Peyer's patch (tissue), 4 donors: ENCODE measurements at places on chromosomes 11 and 22.

GRCh38 chr11:118913411-118914125 is 12.2 kb downstream of the BCL9L start:
- peak; percentile 53 for DNase-seq

- DNase-seq = peak; percentile 59
Measured at GRCh38 chr11:64864473-64865285, 13.7 kb downstream of the EHD1 start.

GRCh38 chr22:26197425-26197824 is 28.2 kb downstream of the SEZ6L start:
- DNase-seq = no peak

DNA sequence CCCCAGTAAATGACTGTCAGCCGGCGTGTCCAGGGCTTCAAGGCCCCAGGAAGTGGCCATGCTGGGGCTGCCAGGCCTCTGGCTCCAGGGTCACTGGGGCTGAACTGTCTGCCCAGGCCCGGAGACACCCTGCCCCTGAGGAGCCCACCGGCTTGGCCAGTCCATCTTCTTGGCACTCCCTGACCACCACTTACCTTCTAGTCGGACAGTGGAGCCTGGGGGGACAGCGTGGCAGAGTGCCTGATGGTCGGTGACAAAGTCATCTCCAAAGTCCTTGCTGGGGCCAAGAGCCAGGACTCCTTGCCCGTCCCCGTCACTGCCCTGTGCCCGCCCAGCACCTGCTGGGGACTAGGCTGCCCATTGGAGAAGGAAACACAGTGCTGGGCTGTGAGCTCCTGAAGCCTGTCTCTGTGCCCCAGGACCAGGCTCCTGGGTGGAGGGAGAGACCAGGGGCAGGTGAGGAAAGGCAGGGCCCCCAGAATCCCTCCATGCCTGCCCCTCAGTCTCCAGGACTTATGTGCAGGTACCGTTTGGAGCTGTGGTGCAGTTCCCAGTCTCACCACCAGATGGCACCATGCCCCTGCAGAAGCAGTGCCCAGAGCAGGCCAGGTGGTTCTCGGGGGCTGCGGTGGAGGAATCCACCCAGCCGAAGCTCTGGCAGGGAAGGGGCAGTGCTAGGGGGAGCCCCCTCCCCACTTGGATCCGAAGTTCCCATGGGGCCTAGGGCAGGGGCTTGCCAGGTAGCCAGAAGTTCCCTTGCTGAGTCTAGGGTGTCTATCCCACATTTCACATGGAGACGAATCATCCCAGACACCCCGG is 6.0 kb upstream of the CCDC188 start:
- DNase-seq = peak; percentile 95

DNA sequence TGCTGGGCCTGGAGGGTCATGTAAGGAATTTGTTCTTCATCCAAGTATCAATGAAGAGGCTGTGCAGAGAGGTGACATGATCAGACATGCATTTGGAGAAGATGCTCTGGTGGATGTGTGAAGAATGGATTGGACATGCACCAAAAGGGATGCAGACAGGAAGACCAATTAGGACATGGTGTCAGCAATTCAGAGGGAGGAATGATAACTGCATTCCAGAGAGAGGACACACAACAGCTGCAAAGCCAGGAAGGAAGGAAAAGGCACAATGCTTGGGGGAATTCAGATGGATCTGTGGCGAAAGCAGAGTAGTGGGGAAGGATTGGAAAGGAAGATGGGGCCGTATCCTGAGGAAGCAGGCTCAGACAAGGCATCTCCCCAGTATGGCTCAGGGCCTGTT is 5.2 kb upstream of the ARRB1 start:
- no peak for DNase-seq

GRCh38 chr22:50339945-50340879 is 2.9 kb upstream of the PPP6R2 start:
- no peak for DNase-seq

DNA sequence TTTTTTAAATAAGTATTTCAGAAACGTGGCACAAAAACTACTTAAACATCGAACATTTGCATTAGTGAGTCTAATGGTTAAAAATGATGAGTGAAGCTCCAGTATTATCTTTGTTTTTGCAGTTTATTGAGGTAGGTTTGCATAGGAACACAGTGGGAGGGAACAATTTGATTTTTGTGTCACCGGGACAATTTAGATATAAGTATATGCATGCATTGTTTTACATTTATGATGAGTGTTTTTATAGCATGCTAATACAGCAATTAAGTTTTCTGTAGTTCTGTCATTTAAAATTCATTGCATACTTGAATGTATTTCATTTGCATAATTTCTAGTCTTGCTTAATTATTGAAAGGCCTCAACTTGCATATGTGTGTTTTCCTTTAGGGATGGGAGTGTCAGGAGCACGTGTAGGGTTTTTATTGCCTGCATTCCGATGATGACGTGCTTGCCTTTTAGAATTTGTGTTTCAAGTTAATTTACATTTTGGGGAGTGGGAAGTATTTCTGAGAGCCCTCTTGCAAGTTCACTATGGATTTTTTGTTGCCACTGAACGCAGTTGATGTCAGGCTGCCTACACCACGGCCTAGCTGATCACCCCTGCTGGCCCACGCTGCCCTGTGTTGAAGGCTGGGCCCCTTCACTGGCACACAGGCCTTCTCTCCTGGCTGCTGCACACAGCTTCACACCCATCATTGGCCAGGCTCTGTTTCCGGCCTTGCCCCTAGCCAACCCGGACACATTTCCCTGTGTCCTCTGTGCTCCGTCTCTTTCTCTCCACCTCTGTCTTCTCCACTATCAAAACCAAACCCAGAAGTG is 120.9 kb downstream of the TBC1D22A start:
- DNase-seq = no peak

DNA sequence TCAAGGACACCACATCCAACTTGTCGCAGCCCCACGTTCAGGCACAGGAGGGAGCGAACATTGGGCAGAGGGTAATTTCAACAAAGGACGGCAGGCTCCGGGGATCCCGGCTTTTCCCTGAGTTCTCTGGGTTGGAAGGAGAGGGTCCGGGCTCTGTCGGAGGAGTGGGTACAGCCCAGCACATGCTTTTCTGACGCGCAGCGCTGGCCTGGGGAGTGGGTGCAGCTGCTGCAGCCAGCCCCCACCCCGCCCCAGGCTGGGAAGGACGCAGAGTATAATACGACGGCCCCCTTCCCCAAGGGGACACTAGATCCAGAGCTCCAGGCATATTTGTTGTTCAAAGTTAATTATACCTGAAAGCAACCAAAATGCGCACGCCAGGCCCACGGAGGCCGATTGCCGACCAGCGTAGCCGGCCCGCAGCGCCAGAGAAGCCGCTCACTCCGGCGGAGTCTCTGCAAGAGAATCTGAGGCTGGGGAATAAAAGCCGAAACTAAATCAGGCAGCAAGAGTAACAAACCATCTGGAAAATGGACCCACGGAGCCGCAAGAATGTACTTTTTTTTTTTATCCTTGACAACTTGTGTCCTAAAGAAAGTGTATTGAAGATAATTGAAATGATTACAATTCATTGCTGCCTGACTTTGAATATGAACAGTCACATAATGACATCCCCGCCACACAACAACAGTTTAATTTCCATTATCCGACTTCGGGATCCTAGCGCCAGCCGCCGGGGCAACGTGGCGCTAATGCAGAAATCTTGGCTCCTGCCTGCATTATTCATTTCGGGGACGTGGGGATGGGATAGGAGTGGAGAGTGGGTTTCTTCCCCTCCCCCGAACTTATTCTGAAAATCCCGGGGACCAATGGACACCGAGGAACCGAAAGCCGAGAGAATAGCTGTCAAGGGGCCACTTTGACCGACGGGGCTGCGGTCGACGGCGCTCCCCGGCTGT is 14.0 kb upstream of the PAX6 start:
- peak; percentile 41 for DNase-seq

- peak; percentile 88 for DNase-seq
Measured at GRCh38 chr11:17542249-17542648, 2.0 kb downstream of the USH1C start.

DNA sequence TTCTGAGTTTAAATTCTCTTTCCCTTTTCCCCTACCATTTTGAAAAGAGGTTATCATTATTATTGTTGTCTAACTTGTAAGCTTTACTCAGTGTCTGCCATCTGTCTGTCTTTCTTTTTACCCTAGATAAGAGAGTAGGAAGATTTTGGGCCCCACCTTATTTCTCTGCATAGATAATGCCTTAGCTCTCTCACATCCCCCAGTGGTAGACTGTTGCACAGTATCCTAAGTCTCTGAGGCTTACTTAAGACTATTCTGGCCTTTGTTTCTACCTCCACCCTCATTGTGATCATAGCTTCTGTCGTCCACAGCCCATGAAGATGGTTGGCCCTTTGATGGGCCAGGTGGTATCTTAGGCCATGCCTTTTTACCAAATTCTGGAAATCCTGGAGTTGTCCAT is 3.6 kb upstream of the OR51L1 start:
- DNase-seq = no peak

DNA sequence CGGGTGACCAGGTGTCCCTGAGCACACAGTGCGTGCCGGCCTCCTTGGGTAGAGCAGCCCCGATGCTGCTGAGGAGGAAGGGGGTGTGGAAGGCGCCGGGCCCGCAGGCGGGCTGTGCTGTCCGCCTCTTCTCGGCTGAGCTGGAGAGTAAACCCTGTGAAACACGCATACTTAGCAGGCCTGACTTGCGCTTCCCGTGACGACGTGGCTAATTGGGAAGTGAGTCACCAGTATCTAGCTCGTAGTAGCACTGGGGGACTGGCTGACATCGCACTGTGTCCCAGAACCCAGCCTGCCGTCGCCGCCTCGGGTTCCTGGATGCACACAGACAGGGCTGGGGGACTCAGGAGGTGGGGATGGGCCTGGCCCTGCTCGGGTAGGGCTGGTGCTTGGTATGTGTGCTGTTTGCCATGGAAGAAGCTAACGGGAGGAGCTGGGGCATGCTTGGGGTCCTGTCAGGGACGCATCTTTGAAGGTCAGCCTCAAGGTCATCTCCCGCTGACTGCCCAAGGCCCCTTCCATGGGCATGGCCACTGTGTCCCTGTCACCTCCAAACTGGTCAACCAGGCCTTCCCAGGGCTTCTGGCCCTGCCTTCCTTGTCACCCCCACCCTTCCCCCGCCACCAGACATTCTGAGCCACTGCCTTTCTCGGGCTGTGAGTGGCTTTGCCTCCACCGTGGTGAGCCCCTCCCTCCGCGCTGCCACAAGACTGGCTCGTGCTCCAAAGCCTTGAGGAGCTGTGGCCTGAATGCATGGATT is 1327.0 kb downstream of the BRD1 start:
- no peak for DNase-seq

GRCh38 chr11:45252134-45252856 is 33.8 kb downstream of the SYT13 start:
- DNase-seq = peak; percentile 88

DNA sequence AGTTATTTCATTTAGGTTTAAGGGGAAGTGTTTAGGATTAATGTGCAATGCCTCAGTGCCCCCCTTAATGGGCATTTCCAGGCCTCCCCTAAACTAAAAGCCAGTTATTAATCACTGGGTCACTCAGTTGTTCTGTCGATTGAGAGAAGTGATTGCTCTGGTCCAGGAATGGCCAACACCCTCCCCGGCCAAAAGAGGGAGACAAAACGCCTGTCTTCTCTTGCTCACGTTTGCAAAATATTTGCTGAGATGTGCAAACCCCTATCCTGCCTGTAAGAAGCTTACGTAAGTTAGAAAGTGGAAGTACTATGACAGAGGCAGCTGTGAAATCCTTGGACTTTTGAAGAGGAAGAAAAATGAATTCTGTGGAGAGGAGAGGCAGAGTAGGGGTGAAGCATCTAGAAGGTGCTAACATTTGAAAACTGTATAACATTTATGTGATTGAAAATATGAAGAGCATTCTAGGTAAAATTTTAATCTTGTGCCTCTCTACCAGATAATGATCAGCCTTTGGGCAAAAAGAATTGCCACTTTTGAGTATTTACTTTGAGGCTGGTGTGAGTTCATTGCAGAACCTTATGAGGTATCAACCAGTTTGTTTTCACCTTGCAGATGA is 37.7 kb downstream of the NTM start:
- peak; percentile 50 for DNase-seq

DNA sequence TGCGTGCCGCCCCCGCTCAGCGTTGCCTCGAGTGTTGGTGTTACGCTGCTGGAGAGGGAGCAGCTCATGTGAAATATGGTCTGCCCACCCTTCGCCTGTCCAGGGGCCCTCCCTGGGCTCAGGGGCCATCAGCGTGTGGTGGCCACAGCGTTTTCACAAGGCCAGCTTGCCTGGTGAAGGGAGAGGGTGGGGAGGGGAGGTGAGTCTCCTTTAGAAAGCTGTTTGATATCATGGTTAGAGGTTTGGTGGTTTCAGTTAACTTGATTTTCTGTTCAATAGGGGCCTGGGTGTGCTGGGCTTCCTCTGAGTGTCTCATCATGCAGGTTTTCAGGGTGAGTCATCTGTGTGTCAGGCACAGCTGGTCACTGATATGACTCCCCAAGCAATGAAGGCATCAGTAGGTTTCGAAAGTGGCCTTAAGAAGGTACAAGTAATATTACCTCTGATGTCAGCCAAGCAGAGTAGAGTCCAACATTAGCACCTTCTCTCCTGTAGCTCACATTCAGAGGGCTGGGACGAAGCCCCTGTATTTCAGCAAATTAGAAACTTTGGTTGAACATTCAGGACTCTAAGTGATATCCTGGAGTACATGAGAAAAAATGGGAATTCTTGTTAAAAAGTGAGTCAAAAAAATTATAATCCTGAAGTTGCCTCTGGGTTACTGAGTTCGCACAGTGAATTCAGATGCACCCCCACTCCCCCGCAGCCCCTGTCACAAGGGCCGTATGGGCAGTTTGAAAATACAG is 172.5 kb downstream of the TBC1D22A start:
- DNase-seq = peak; percentile 83

- DNase-seq = no peak
Measured at GRCh38 chr11:45816614-45817013, 11.7 kb downstream of the SLC35C1 start.

DNA sequence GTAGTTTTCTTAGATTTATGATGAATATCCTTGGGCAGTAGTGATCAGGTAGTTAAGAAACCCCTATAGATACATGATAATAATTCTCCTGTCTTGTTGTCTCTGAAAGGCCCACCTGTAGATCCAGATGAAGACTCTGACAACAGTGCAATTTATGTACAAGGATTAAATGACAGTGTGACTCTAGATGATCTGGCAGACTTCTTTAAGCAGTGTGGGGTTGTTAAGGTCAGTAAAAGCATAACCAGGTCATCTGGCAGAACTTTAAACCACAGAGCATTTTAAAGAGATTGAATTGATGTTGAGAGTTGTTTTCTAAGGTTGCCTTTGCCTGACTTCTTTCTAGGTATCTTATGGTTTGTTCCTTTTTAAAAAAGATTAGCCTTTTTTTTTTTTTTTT is 14.1 kb upstream of the GAS2L1 start:
- no peak for DNase-seq

DNA sequence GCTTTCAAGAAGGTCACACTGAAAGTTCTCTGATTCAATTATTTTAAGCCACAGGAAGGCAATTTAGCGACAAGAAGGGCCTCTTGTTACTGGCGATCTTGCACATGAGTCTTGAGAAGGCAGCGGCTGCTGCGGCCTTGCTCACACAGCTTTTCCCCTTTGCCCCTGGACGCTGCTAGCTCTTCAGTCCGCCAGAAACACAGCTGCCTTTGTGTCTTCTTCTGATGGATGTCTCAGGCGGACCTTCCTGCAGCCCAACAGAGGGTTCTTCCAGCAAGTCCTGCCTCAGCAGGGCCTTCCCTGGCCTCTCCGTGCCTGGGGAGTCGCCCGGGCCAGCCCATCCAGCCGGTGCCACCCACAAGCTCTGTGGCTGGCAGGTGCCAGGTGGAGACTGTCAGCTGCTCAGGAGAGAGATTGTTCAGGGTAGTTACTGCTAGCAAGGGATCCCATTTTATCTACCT is 59.4 kb downstream of the PKNOX2 start:
- no peak for DNase-seq

- no peak for DNase-seq
Measured at GRCh38 chr11:94958121-94958696, 15.1 kb downstream of the CWC15 start.

- no peak for DNase-seq
Measured at GRCh38 chr11:85848556-85848955, 6.6 kb upstream of the CCDC83 start.
